ENCODE measurements at places on chromosomes 1 and 21. TPM values are rescaled to one million over a fixed set of nuclear protein-coding genes. Genes with fewer than 3 reads are reported as not detected.

GRCh38 chr1:194347200-194347599 is 1160.8 kb upstream of the B3GALT2 start:
- DNase-seq = no peak

GRCh38 chr1:208280681-208281450 is 36.7 kb upstream of the PLXNA2 start:
- no peak for DNase-seq

The G0S2 gene
- total RNA-seq = 1.7 TPM

GRCh38 chr1:174008979-174009378 is 13.2 kb downstream of the RC3H1 start:
- DNase-seq = no peak
